Right cardiac atrium (tissue), 5 donors: ENCODE measurements at places on chromosomes 12 and 14.

- no peak for DNase-seq
Observed at GRCh38 chr12:76804435-76804976, 40.6 kb downstream of the ZDHHC17 start.

DNA sequence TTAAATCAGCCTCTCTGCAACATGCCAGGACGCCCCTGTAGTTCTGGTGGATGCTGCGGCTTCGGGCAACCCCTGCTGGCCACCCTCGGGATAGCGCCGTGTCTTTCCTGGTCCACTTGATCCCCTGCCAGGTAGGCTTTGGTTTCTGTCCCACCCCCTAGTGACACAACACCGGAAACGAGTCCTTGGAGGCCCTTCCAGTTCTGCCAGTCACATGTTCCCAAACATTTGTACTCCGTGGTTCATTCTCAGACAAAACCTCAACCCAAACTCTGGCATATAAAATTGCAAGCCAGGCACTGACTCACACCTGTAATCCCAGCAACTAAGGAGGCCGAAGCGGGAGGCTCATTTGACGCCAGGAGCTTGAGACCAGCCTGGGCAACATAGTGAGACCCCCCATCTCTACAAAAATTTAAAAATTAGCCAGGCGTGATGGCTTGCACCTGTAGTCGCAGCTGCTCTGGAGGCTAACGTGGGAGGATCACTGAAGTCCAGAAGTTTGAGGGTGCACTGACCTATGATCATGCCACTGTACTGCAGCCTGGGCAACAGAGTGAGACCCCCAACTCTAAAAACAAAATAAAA is 37.0 kb downstream of the RASAL1 start:
- DNase-seq, result peak; percentile 91

GRCh38 chr14:48546996-48547395 is 871.6 kb upstream of the MDGA2 start:
- no peak for DNase-seq

DNA sequence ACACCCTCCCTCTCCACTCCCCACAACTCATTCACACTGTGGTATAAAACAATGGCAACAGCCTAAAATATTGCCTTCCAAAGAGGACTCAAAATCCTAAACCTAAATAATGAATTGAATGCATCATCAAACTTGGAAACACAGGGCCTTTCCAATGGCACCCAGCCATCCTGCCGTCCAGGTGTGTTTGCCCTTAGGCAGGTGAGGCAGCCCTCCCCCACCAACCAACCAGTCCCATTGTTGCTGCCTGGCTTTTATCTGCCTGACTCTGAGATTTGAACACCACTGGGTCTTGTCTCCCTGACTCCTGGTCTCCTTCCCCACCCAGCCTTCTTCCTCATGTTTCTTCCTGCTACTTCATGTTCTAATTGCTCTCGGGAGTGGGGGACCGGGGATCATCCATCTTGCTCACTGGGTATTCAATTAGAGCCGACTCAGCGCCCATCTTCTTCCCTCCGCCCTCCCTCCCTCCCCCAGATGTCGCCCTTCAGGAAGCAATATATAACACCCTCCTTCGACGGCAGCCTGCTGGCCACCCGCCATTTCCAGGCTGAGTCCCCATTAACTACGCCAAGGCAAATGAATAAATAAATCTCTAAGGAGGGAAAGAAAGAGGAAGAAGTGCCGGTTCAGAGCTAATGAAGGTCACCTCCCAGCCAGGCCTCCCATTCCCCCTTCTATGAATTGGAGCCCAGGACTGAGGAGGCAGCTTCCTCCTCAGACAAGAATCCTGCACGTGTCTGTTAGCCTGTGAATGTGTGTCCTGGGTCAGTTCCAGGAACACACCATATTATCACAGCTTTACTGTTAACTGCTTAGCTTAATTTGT is 36.3 kb upstream of the NTF3 start:
- peak; percentile 20 for DNase-seq

GRCh38 chr14:24427537-24428508 is 1.6 kb downstream of the CBLN3 start:
- peak; percentile 57 for DNase-seq

GRCh38 chr14:30864934-30865333 is 9.4 kb upstream of the COCH start:
- no peak for DNase-seq

DNA sequence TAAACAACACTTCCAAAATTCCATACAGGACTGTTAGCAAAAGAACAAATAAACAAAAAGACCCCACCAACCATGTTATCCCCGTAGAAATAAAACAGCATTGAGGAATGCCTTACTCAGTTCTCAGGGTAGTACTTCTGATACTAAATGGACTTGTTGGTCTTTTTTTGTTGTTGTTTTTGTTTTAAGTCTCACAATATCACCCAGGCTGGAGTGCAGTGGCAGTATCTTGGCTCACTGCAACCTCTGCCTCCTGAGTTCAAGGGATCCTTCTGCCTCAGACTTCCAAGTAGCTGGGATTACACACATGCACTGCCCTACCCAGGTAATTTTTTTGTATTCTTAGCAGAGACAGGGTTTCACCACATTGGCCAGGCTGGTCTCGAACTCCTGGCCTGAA is 17.1 kb downstream of the HNRNPC start:
- DNase-seq, result no peak

DNA sequence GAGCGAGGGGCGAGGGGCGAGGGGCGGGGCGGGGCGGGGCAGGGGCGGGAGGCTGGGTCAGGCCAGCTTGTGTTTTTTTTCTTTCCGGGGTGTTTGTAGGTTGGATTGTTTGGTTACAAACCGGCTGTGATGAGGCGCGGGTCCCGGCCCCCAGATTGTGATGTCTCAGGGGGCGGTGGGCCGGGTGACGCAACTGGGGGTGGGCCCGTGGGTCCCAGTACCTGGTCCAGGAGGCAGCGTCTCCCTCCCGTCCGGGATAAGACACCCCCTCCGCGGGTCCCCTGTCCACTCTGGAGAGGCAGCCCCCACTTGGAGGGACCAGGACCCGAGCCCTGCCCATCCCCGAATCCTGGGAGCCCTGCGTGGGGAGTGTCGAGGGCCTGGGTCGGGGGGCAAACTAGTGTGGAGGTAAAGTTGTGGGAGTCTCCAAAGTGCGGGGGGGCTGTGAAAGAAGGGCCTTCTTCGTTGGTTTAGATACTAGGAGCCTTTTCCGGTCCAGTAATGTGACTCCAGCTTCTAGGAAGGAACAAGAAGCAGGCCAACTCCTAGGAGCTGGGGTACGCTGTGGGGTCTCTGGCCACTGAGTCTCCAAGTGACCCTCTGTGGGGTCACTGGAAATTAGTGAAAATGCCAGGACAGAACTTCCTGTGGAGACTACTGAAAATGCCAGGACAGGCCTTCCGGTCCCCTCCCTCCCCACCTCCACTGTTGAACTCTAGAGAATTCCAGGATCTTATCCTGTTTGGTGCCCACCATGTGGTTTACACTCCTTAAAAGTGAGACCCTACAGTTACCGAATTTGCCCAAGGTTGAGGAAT is 579 bp upstream of the CLMN start:
- peak; percentile 77 for DNase-seq

DNA sequence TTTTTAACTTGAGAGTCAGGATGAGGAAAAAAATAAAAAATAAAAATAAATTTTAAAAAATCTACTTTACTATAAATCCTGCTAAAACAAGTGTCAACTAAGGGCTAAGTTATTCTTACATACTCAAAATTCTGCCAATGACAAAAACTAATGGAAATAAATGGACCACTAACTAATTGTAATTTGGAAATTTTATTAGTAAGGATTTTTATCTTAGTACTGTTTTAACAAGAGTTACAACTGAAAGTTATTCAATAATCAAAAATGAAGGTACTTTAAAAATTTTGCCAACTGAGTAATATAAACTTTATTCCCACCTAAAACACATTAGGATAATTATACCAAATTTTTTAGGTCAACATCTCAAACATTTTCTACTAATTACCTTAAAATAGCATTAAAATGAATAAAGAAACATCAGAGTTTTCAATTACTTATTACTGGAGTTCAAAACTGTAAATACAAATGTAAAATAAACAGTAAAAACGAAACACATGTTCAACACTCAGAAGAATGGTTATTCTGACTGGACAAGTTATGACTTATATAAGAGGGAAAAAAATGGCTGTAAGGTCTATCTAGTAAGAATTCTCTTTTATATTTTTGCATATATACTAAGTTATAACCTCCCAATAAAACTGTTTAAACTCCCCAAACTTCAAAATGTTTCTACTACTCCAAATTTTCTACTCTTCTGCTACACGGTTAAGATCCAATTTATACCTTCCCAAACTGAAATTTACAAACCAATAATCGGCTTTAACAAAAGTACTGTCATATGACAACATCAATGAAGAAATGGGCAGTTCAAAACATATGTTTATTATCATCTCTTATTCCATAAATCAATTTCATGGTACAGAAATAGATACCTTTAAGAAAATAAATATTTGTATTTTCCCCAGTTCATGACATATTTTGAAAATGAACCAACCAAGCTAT is 2.7 kb downstream of the HECTD1 start:
- DNase-seq, result no peak

DNA sequence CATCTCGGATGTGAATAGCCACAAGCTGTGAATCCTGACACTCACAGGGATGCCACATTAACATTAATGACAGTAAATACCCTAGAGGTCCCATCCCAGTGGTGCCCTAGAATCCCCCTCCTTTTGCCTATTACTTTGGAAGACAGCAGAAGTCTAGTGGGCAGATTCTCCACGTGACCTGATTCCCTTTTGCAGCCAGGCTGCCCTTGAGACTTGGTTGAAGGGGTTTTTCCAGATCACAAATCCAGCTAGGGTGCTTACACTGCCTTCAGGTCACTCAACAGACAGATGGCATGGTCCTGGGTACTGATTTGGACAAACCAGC is 8.7 kb downstream of the HDAC7 start:
- DNase-seq, result no peak

DNA sequence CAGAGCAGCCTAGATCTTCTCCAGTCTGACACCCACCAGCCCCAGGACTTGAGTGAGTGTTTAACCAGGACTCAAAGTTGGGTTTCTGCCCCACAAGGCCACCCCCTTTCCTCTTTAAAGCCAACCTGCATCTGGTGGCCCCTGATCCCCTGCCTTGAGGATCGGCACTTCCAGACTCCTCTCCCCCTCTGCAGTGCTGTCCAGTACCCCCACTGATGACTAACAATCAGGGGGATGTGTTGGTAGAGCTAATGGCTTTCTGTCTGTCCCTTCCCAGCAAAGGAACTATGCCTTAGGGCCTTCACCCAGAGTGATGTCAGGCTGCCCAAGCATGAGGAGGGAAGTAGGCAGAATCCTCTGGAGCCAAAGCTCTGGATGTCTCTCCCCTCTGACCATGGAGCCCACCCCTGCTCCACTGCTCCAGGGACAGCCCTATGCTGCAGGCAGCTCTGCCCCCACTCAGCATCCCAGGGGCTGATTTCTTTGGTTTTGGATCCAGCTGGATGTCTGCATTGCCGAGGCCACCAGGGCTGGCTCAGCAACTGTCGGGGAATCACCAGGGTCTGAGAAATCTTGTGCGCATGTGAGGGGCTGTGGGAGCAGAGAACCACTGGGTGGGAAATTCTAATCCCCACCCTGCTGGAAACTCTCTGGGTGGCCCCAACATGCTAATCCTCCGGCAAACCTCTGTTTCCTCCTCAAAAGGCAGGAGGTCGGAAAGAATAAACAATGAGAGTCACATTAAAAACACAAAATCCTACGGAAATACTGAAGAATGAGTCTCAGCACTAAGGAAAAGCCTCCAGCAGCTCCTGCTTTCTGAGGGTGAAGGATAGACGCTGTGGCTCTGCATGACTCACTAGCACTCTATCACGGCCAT is 42.9 kb downstream of the DAD1 start:
- DNase-seq, result no peak

GRCh38 chr14:95314609-95315008 is 5.1 kb downstream of the CLMN start:
- DNase-seq, result no peak

DNA sequence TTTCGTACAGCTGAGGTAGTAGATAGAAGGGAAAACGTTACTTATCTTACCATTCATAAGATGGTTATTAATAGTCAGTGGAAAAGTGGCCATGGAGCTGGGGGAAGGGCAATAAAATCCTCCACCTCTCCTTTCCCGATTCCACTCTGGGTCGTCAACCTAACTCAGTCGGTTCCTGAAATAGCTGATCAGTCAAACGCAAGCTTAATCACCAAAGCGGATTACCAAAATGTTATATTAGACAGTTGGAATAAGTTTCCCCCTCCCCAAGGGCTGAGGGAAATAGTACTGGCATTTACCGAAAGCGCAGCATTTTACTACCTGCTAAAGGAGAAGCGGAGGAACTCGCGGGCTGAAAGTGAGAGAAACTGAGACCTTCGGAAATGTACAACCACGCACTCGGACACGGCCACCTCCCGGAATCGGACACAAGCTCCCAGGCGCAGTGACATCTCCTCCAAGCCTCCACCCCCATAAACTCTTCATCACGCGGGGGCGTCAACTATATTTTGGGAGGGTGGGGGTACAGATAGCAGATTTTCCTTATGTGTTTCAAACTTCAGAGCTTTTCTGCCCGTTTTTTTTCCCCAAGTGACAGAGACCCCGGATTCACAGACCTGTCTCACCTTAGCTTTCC is 1.2 kb downstream of the PPM1H start:
- DNase-seq, result peak; percentile 48

DNA sequence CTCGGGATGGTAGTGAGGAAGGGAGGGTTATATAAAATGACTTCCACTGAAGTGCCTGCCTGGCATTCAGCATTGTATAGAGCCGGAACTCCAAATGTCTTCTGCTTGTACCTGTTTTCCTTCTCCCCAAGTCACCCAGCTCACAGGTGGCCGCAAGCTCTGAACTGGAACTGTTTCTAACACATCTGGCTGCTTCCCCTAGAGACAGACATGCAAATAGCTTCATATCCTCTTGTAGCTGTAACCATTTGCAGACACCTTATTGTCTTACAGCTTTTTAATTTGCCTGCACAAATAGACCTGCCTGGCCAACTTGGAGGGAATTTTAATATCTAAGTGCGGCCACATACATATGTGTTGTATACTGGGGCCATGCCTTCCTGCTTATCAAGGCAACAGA is 126.0 kb downstream of the CHST11 start:
- no peak for DNase-seq

- DNase-seq, result no peak
Observed at GRCh38 chr12:62865065-62865464, 69.9 kb downstream of the PPM1H start.

GRCh38 chr12:8907513-8907912 is 6.8 kb upstream of the PHC1 start:
- no peak for DNase-seq

GRCh38 chr14:53034688-53035230 is 83.9 kb upstream of the FERMT2 start:
- DNase-seq, result no peak

GRCh38 chr14:92426237-92426636 is 87.3 kb upstream of the RIN3 start:
- no peak for DNase-seq
